AG08396 (cell line): ENCODE measurements at places on chromosomes 4 and X.

DNA sequence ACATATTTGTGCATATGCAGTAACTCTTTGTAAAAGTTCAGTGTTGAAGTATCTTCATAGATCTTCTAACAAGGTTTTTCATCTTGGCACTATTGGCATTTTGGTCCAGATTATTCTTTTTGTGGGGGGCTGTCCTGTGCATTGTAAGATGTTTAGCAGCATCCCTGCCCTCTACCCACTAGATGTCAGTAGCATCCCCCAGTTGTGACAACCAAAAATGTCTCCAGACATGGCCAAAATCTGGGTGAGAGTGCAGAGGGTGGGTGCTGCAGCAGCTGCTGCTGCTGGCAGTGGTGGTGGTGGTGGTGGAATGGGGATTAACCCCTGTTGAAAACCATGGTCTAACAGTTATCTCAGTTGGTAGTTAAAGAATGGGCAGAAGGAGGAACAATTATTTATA lies 370.0 kb downstream of the GPAT3 start:
- DNase-seq, result no peak

DNA sequence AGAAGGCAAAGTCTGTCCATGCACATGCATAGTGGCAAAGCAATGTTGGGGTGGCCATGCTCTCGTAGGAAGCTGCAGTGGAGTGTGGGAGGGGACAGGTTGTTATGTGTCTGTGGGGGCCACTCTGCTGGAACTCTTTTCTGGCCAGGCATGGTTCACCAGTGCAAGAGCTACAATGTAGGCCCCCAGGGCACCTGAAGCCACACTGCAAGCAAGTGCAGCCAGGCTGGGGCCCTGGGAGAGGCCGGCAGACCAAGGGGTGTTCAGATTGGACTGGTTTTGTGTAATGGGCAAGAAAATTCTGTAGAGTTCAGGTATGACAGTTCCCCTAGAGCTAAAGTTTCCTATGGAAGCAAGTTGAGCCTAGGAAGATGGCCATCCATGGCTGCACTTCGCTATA lies 97.0 kb upstream of the ZC4H2 start:
- no peak for DNase-seq

- DNase-seq, result no peak
These were observed 98.7 kb downstream of the SORBS2 start for GRCh38 chr4:185713272-185713671.

DNA sequence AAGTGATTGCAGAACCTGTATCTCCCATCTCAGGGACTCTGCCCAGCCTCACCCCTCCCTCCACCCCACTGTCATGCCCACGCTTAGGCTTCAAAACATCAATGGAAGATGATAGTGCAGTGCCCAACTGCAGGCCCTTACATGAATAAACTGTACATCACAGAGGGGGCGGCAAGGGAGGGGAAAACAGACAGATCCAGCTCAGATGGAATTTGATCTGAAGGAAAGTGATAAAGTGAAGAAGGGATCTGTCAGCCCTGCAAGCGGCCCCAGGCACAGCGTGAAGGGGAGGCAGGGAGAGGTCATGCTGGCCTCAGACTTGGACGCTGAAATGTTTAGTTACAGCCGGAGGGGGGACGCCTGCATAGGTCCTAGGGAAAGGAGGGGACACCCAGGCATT lies 38.5 kb downstream of the GYG2 start:
- no peak for DNase-seq

DNA sequence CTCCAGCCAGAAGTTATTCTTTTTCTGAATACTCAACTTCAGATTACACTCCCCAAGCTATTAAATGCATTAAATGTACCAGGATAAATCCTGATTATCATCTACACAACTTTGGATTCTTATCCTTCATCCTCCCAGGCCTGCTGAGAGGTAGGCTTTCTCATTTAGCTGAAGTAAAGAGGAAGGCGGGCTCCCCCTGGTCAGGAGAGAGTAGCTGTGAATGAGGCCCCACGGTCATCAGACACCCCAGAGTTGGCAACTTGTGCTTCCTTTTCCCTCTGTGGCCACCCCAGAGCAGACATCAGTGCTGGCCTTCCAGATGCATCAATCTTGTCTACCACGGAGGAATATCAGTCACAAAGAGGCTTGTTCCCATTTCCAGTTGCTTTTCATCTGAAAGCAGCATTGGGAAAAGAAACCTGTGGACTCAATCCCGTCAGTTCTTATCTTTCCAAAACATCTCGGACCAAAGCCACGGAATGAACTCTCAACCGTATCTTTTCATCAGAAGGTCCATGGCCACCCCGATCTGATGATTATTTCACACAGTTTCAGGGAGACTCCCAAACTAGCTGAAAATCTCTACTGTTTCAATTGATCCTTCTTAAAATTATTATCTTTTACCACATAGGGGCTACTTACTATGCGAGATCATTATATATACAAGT lies 79.2 kb downstream of the FBXO8 start:
- DNase-seq, result no peak

- no peak for DNase-seq
These were observed 59.5 kb downstream of the NSG1 start for GRCh38 chr4:4446434-4446833.

- DNase-seq, result no peak
These were observed 547.5 kb downstream of the NLGN4X start for GRCh38 chrX:5681159-5681558.

DNA sequence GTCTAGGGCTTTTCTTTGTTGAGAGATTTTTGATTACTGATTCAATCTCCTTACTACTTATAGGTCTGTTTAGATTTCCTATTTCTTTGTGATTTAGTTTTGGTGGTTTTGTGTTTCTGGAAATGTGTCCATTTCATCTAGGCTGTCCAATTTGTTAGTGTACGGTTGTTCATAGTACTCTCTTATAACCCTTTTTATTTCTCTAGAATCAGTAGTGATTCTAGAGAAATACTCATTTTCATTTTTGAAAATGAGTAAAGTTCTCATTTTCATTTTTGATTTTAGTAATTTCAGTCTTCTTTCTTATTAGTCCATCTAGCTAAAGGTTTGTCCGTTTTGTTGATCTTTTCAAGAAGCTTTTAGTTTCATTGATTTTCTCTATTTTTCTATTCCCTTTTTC lies 7.5 kb downstream of the IL13RA1 start:
- no peak for DNase-seq
